ENCODE measurements at places on chromosomes 1 and 21.

- no peak for DNase-seq
These were observed 78.9 kb downstream of the CD247 start for GRCh38 chr1:167439301-167439988.

DNA sequence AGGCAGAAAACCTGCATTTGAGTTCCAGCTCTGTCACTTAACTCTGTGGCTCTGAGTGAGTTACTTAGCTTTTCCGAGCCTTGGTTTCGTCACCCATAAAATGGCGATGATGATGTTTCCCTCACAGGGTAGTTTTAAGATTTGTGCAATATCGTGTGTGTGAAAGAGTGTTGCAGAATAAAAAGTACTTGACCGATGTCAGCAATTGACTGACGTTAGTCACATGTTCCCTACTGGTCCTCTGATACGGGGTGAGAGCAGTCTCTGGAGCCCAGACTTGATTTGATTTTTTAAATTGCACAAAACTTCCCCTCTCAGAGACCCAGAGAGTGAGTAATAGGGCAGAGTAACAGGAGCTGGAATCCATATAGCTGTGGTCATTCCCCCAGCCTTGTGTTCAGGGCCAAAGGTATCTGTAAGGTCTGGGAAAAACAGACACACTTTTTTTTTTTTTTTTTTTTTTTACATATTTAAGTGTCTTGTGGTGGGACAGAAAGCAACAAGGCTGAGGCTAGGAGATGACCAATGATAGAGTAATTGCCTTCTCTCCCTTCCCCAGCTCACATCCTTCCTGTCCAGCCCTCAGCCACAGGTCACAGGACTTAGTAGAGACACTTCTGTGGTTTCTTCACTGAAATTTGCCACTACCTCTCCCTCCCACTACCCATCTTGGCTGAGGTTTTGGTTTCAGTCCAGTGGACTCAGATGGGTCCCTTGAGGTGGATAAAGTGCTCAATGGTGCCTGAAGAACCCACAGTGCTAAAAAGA, 2.0 kb downstream of the FCER1G start:
- DNase-seq = no peak

DNA sequence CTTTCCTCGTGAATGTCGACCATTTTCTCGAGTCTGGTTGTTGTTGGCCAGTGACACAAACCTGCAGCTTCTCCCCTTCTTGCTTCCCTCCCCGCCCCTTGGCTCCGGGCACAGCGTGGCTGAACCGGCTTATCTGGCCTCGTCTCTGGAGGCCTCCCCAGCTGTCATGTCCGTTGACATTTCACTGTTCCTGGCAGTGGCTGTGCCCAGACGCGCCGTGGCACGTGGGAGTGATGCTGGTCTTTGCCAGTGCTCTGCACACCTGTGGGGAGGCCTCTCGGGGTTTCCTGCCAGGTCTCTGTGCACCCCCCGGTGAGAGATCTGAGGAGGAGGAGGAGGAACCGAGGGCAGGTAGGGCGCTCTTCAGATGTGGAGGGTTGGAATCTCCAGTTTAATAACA, 23.7 kb downstream of the SKI start:
- no peak for DNase-seq

DNA sequence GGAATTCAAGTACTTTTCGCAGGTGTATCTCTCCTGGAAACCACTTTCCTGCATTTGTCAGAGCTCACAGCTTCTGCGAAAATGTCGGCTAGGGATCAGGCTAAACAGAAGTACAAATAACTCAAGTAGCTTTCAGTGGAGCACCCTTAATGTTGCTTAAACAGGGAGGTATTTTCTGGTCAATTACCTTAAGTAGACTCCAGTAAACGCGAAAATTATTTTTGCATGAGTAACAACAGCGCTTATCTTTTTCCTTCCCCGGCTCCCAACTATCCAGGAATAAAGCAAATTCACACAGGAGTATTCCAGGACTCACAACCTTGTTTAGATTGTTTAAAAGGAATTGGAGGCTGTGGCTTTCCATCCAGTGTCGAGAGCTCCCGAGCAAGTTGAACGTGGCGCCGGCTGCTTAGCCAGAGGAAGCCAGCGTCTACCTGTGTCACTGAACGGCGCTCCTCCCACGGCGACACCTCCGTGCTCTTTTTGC, 7.3 kb upstream of the SIM2 start:
- DNase-seq = no peak

GRCh38 chr1:2044510-2045319, 5.5 kb upstream of the PRKCZ start:
- peak; percentile 73 for DNase-seq

DNA sequence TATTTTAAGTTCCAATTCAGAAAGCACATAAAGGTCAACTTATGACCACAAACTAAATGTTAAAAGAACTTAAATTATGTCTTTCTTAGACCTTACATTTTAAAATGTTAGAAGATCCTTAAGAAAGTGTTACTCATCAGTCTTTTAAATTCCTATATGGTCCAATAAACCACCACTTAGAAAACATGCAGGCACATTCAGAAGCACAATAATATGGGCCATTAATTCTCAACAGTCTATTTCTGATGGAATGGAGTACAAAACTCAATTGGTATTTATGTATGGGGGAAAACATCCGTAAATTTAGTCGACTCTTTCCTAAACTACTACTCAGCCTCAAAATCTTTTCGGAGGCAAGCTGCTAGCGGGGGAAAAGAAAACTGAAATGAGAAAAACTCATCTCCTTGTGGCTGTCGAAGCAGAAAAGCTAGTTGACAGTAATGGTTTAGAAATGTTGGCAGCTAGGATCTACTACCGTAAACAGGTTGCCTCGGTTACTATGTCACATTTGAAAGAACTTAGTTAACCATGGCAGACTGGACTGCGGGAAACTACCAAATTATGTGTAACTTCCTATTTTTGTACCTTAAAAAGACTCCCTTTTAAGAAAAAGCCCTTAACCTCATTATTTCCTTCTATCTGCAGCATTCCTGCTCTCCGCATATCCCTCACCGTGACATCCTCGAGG, 1.0 kb downstream of the TRMT1L start:
- DNase-seq = no peak

GRCh38 chr1:155062702-155063411, 683 bp upstream of the EFNA4 start:
- DNase-seq = peak; percentile 55

GRCh38 chr1:19081218-19081893, 124.9 kb upstream of the IFFO2 start:
- DNase-seq = no peak

- DNase-seq = no peak
These were observed 60.4 kb upstream of the IFNAR2 start for GRCh38 chr21:33169359-33169758.

DNA sequence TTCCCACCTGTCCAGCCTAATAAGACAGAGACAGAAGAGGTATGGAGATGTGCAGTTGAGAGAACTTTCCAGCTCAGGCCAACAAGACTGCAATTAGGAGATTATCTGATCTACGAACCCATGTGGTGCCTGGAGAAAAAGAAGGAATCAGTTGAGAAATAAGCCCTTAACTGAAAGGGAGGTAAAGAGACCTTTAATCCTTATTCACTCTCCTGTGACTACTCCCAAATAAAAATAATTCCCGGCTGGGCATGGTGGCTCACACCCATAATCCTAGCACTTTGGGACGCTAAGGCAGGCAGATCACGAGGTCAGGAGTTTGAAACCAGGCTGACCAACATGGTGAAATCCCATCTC, 31.9 kb upstream of the SARS1 start:
- DNase-seq = no peak

DNA sequence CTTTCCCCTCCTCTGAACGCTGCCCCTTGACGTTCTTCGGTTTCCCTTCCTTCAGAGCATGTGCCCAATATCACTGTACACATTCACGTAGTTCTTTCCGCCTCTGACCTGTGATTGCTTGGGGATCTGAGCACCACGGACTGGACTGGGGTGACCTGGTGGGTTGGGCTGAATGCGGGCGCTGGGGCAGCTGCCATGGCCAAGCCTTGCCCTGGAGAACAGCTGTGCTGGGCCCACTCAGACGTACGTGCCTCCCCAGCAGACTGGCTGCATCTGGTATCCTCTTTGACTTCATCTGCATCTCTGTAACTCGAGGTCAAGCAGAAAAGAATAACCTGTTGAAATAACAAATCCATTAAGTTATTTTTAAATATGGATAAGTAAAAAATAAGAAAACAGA, 35.1 kb upstream of the DISC1 start:
- no peak for DNase-seq

- no peak for DNase-seq
These were observed 67.5 kb downstream of the SYT2 start for GRCh38 chr1:202642619-202643291.

- DNase-seq = no peak
These were observed 441.5 kb downstream of the SMYD3 start for GRCh38 chr1:246065592-246065991.

- DNase-seq = no peak
These were observed 9.6 kb downstream of the PTPRU start for GRCh38 chr1:29245876-29246275.

DNA sequence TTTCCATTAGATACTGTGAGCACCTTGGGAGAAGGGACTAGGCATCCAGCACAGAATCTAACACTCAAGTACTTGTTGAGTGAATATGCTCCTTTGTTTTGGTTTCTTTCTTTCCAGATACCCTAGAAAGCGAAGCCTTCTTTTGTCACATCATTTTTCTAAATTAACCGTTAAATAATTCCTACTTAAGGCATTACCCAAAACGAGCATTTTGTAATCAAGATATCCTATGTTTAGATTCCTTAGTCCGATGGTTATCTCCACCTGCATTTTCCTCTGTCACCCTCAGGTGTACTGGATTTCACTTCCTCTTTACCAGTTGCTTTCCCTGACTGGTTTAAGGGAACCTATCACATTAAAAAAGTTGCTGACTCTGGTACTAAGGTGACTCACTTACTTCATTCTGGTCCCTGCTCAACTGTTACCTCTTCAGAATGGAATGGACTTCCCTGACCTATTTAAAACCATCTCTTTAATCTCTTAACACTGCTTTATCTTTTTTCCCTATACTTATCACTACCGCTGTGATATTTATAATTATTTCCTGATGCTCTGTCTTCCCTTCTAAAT, 3.2 kb downstream of the B3GALNT2 start:
- no peak for DNase-seq

GRCh38 chr1:200908191-200908868, 13.6 kb downstream of the INAVA start:
- DNase-seq = no peak

- DNase-seq = no peak
These were observed 18.0 kb downstream of the KIF26B start for GRCh38 chr1:245172829-245173228.

DNA sequence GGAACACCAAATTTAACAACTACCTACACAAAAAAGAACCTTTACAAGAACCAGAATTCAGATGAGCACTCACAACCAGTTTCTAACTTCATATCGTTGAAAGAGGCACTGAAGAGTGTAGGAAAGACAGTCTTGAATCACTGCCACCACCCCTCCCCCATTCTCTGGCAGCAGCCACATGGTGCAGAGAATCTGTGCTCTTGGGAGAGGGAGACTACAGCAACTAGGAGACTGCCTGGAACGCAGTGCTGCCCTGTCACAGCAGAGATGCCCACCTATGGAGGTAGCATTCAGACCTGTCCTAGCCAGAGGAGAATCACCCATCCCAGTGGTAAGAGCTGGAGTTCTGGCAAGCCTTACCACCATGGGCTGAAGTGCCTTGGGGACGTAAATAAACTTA, 7.3 kb downstream of the CCN1 start:
- DNase-seq = no peak

GRCh38 chr21:16037421-16037955, 307.7 kb downstream of the USP25 start:
- no peak for DNase-seq

GRCh38 chr1:30776097-30777059, 18.8 kb upstream of the LAPTM5 start:
- DNase-seq = no peak

- no peak for DNase-seq
These were observed 5.0 kb downstream of the ENTREP3 start for GRCh38 chr1:155250246-155250632.

DNA sequence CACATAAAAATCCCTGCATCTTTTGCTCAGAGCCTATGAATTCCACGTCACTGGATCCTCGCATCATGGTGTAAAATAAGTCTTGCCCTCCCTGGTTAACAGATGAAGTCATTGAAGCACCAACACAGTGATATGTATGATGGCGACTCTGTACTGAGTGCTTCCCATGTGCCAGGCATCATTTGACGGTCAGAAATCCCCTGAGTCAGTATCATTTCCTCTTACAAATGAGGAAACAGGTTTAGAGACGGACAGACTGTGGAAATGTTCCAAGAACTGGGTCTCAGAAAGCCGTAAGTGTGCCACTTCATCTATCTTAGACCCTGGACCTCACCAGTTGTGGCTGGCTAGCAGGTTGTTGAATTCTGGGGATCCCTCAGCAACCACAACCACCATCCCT, 5.1 kb upstream of the OLFML2B start:
- DNase-seq = no peak

DNA sequence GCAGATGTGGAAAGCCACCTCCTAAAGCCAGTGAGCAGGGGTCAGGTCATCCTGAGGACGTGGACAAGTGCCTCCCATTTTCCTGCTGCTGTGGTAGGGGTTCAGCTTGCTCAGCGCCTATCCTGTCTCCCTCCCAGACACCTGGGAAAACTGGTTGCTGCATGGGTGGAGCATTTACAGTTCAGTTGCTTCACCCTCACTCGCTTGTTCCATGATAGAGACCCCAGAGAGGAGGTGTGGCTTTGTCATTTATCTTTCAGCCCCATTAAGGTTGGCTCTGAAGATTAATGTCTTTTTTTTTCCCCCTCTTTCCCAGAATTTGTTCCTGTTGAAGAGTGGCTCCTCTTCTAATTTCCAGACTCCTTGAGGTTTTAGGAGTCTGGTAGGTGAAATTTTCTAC, 9.2 kb downstream of the VANGL1 start:
- no peak for DNase-seq

- no peak for DNase-seq
These were observed 6.5 kb downstream of the RD3 start for GRCh38 chr1:211485480-211485857.

- no peak for DNase-seq
These were observed 3.3 kb downstream of the DPH5 start for GRCh38 chr1:101022294-101022693.

GRCh38 chr1:51976846-51977602, 13.5 kb downstream of the RAB3B start:
- no peak for DNase-seq

GRCh38 chr1:54290506-54291184, 90.7 kb downstream of the MRPL37 start:
- DNase-seq = no peak

GRCh38 chr1:184615301-184615700, 139.4 kb downstream of the EDEM3 start:
- no peak for DNase-seq

- DNase-seq = no peak
These were observed 65.9 kb upstream of the GADD45A start for GRCh38 chr1:67619080-67619479.

DNA sequence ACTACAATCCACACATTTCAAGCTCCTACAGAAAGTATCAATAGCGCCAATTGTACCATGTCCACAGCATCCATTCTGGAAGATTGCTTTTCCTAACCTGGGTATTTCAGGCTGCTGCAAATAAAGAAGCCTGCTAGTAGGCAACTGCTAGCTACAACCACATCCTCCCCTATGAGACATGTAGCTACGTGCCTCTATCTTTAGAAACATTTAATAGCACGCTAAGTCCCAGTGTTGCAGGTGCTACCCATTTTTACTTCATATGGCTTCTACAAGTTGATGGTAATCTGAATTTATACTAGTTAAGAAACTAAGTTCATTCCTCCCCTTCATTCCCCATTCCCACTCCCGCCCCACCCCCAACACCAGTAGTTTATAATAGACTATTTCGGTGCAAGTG, 7.4 kb upstream of the AMPD1 start:
- no peak for DNase-seq

- DNase-seq = no peak
These were observed 2.0 kb downstream of the EFHD2 start for GRCh38 chr1:15411593-15412137.

GRCh38 chr1:243726806-243727502, 123.1 kb downstream of the AKT3 start:
- DNase-seq = no peak
